SHP77 treated with DMSO at 0.1 percent for 48 hours (cell line): ENCODE measurements at places on chromosomes 6 and 20.

DNA sequence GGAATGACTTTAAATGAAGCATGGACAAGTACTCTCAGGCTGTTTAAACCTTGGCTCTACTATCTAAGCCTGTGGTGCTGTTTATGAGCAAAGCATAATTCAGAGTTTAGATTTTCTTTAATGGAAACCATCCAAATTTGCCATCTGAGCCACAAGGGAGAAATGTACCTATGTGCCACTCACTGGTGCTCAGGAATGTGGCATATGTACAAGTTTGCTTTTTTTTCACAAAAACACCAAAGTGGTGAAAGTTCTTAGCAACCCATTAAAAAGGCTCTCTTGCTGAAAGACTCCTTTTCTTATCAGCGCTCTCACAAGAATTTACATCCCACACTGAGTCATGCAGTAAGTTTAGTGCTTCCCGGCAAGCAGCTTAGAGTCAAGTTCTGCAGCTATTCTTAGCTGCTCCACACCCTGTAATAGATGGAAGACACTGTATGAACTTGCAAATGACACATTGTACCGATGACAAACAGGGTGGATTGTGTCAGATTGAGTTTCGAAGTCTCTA is 57.3 kb upstream of the MLIP start:
- no peak for DNase-seq

- no peak for DNase-seq
These were observed 234.7 kb upstream of the ECI2 start for GRCh38 chr6:4370066-4370465.

- DNase-seq: no peak
These were observed 59.4 kb downstream of the SLC35B3 start for GRCh38 chr6:8375916-8376315.

DNA sequence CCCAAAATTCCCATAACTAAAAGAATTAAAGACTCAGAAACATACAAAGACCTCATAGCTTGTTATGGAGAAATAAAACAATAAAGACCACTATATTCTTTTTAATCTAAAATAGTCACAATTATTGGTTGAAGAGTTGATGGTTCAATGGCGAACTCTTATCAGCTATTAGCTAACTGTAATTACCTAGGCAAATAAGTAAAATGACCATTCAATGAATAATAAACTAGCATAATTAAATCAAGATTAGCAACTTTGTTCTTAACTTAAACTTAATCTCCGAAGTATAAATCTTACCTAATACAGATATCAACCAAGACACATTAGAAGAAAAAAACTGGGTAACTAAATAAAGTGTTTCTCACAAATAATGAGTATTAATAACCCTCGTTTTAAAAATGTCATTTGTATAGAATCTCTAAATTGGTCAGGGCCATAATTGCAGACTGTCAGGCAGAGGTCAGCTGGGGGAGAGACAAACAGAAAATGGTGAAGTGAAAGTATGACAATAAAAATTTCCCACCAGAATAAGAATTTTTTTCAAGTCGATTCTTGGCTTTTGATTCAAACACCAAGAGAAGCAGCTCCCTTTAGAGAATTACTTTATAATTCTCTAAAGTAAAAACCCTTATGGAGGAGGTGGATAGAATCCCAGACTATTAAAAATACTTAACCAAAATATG is 1.7 kb downstream of the FKBP5 start:
- no peak for DNase-seq

DNA sequence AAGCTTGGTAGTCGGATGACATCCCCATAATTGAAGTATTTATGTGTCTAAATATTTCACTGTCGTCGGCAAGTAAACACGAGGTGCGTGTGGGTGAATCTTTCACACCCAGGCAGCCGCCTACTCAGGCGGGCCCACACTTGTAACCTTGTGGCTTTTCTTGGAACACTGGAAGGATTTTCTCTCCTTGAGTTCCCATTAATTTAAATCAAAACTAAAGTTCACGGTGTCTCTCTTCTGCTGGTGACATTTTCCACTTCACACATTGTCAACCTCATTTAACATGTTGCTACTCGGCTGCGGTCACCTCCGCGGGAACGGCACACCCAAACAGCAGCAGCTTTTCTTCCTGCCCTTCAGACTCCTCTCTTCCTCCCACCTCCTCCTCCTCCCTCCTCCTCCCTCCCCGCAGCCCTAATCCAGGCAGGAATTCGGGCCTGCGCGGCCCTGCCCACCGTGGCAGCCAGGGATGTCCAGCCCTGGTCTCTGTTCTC is 336.6 kb downstream of the QKI start:
- DNase-seq: no peak
